ENCODE measurements at places on chromosomes 4 and X. TPM values are rescaled to one million over a fixed set of nuclear protein-coding genes. Genes with fewer than 3 reads are reported as not detected.

Gene EVC2
- 0.95 TPM for polyA plus RNA-seq

Gene VCX3B
- polyA plus RNA-seq = not detected

Gene AWAT2
- not detected for polyA plus RNA-seq

Gene ZNF518B
- polyA plus RNA-seq = 13.1 TPM

Gene BTC
- 0.06 TPM for polyA plus RNA-seq

Gene CTAG1B
- not detected for polyA plus RNA-seq

DNA sequence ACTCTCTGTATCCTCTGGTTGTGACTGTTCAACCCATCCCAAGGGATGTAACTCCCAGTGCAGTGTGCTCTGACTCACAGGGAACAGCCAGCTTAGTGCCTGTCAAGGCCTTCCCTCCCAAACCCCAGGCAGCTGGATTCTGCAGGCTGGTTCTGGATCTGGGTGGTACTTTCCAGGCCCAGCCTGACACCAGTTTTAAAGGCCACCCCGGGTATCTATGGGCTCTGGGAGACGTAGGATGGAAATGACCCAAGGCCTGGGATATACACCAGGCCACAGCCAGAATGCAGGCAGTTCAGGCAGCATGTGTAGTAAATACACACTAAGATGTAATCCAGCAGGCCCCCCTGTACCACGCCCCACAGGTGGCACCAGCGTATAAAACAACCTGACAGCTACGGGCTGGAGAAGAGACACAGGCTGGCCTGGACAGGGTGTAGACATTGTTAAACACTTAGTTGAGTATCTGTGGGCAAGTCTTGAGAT lies 64.2 kb downstream of the SPINK2 start:
- DNase-seq = no peak

GRCh38 chr4:91990726-91991125 lies 313.0 kb upstream of the GRID2 start:
- no peak for DNase-seq

DNA sequence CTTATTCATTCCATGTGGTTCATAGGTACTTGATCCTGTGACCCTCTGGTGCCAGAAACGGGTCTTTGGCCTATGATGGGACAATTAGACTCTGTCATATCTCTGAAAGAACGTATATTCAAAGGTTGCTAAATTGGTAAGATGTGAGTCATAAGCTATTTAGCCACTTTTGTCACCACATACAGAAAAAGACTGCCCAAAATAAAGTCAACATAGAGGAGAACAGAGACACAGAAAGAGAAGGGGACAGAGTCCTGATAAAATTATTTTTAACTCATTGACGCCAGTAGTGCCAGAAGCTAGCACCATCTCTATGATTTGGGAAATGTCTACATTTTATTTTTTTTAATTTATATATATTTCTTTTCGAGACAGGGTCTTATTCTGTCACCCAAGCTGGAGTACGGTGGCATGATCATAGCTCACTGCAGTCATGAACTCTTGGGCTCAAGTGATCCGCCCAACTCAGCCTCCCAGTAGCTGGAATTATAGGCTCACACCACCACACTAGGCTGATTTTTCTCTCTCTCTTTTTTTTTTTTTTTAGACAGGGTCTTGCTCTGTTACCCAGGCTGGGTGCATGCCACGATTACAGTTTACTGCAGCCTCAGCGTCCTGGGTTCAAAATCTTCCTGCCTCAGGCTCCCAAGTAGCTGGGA lies 92.1 kb upstream of the COX18 start:
- no peak for DNase-seq

DNA sequence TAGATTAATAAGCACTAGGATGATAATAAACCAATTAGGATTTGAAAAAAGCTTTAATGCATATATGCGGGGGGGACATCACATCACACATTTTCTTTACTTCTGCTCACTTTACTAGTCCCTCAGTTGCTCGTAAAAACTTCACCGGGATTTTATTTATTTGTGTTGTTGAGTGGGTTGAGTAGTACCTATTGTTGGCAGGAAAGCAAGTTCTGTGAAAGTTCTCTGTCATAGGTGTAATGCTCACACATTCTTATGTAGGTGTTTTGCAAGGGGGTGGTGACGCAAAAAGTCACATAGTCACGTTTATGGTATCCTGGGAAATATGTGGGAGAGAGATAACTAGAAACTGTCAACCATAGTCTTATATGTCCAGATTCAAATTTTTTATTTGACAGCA lies 65.3 kb downstream of the PDLIM5 start:
- no peak for DNase-seq

DNA sequence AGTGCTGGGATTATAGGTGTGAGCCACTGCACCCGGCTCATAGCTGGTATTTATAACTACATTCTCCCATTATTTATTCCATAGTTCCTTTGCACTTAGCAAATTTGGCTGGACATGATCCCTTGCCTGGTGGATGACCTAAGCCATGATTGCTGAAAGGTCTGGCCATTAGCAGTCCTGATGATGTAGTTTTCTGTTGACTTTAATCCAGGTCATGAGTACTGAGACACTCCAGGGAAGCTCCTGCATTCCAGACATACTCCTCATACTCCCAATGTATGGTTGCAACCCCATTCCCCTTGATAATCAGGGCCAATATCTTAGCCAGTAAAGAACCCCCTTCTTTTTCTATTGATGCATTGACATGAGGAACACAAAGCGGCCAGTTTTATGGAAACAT lies 24.4 kb upstream of the MGST2 start:
- DNase-seq = no peak

DNA sequence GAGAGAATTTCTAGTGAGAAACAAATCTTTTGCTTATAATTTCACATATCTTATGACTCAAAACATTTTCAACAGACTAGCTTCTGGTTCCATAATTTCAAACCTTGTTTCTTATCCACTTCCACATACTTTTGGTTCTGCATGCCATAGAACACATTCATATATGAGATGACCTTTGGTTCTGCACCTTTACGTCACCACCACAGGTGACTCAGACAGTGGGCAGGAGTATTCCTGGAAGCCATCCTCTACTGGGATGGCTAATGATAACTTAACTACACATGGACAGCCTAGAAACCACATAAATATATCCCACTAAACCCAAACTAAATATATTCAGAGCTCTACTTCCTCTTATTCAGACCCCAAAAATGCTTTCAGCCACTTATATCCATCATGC lies 133.3 kb downstream of the DCK start:
- no peak for DNase-seq

DNA sequence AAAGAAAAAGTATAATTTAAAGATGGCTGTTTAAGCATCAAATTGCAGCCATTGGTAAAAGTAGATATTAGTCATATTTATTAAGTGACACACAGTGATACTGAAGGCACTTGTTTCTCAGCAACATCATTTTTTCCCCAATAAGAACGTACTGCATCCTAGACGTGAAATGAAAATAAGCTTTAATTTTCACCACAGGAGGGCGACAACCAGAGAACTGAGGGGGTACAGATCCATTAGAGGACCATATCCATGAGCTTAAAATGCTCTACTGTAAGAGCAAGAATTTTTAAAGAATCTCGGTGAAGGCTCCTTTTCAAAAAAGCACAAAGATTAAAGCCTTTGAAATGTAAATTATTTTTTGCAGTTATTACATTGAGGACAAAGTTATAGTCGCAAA lies 33.4 kb downstream of the FRG1 start:
- no peak for DNase-seq

DNA sequence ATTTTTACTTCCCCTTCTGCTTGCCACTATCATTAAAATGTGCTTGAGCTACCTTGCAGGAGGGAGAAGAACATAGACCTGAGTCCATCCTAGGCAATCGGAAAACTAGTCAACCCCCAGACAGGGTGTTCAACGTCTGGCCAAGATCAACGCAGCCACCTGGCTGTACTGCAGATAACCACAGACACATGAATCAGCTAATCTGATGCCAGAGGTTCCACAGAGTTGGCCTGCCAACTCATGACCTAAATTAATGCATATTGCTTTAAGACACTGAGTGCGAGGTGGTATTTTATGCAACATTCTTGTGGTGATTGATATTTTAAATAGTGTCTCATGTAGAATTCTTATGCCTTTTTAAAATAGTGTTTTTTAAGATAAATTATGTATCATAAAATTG lies 1283.8 kb upstream of the PABPC4L start:
- peak; percentile 14 for DNase-seq

DNA sequence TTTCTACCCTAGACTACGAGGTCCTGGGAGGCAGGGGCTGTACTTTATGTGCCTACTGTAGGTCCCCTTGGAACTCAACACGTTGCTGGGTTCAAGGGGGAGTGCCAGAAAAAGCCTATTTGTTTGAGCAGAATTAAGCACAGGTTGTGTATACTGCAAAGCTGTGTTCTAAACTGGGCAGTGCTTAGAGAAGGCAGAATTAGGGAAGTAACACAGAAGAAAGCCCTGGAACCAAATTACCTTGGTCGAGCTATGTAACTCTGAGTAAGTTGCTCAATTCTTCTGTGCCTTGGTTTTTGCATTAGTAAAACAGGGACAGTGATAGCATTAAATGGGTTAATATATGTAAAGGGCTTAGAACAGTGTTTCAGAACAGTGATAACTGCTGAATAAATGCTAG lies 245.0 kb upstream of the SFRP2 start:
- no peak for DNase-seq

GRCh38 chr4:17030543-17030942 lies 132.1 kb upstream of the LDB2 start:
- no peak for DNase-seq

DNA sequence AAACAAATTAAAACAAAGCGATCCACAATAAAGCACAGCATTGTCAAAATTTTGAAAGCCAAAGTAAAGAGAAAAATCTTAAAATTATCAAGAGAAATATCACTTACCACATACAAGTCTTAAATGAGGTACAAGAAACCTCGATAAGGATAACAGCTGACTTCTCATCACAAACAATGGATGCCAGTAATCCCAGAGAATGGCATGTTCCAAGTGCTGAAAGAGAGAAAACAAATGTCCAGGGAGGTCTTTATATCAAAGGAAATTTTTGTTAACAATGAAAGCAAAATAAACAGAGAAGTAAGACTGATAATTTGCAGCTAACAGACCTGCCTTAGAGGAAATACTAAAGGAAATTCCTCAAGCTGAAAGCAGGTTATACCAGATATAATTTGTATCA lies 460.4 kb upstream of the HS3ST1 start:
- DNase-seq = no peak

DNA sequence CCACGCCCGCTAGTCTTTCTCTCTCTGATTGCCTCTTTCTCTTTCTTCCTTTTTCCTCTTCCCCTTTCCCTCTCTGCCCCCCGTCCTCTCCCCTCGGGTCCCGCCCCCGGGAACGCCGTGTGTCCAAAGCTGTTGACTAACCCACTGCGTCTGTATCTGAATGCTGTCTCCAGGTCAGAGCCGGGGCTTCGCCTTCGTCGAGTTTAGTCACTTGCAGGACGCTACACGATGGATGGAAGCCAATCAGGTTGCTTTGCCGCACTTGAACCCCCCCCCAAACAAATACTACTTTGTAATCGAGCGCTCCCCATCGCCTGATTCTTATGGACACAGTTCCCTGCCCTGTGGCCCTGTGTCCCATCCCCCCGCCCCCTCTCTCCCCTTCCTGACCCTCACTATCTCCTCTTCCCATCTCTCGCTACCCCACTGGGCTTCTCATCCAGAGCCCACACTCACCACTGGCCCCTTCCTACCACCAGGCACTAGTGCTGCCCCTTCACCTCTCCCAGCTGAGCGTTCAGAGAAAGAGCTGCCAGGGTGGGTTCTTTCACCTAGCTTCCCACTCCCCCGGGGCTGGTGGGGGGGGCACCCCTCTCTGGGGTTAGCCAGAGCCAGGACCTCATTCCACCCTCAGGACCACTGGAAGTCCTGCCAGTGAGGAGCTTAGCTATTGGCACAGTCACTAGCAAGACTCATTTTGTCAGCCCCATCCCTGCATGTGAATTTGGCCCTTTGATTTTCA lies 18.6 kb upstream of the UBA1 start:
- peak; percentile 5 for DNase-seq

Measured in heart left ventricle (tissue), 16 donors.